ENCODE measurements at places on chromosomes 11 and 22.

DNA sequence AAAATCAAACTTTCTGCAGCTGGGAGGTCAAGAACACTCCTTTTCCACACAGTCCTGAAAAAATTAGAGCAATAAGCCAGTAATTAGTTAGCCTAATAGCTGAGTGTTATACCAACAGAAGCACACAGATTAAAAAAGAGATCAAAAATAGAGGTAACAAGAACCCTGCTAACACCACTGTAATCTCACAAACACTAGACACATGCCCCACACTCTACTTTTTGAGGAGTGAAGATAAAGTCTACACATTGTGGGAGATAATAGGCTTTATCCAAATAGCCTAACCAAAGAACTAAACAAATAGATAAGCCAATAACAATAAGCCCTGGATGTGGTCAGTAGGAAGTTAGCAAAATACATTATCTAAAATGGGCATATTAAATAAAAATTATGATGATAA, 372.7 kb upstream of the ANO5 start:
- DNase-seq = no peak

DNA sequence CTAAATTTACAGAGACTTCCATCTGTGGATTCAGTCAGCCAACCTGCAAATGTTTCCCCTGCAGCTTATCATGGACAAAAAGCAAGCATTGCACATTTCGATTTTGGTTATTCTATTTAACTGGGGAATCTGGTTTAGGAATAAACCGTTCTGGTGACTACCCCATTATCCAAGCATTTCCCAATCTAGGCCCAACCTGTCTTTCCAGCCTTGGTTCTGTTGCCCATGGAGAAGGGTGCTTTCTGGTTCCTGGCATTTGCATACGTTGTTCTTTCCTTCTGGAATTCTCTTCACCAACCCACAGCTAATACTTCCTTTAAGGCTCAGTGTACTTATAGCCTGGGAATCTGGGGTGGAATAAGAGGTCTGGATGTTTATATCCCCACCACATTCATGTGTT, 1.4 kb upstream of the TMEM123 start:
- no peak for DNase-seq

DNA sequence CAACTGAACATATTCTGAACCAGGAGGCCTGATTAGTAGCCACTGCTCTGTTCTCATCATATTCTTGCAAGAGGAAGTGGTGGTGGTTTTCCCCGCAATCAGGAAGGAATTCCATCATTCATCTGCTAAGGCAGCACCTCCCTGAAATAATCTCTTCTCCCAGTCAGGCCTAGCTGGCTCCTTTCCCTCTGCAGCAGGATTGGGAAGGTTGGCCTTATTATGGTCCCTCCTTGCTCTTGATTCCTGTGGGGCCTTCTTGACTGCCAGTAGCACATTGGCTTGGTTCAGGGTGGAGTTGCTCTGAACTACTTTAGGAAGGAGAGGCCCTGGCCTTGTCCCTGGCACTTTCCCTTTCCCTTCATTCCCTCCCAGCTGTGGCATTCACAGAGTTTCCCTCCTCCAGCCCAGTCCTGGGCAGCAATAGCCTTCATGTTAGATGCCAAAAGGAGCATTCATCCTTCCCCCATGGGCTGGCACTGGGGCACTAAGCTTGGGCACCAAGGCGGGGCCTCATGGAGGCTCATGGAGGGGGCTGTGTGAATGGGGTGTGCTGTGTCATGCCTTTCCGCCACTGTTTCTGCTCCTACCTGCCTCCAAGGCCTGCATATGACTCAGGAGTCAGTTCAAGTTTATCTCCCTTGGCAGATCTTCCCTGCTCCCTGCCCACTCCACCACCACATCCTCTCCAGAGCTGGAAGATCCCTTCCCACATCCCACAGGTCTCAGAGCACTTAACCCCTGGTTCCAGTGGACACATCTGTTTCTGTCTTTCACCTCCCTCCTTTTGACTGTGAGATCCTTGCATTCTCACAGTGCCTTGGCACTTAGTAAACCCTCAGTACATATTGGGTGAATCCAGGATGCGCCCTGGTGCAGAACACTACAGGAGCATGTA, 27.6 kb upstream of the CD44 start:
- no peak for DNase-seq

DNA sequence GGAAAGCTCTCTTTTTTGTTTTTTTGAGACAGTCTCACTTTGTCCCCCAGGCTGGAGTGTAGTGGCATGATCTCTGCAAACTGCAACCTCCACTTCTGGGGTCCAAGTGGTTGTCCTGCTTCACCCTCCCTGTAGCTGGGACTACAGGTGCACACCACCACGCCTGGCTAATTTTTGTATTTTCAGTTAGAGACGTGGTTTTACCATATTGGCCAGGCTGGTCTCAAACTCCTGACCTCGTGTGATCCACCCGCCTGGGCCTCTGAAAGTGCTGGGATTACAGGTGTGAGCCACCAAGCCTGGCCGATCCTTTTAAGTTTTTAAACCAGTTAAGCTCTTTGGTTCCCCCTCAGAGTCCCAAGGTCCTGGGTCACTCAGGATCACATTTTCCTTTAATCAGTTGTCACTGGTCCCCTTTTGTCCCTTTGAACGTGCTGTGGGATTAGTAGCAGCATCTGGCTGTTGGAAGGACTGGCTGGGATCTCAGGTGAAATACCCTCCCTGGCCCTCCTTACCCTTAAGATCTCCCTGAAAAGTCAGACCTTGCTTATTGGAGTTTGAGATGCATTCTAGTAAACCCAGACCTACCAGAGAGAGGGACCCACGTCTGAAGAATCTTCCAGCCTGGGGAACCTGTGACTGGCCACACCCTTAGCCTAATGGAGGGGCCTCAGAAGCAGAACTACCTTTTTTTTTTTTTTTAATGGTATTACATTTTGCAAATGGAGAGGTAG, 8.1 kb downstream of the MALAT1 start:
- DNase-seq = no peak

DNA sequence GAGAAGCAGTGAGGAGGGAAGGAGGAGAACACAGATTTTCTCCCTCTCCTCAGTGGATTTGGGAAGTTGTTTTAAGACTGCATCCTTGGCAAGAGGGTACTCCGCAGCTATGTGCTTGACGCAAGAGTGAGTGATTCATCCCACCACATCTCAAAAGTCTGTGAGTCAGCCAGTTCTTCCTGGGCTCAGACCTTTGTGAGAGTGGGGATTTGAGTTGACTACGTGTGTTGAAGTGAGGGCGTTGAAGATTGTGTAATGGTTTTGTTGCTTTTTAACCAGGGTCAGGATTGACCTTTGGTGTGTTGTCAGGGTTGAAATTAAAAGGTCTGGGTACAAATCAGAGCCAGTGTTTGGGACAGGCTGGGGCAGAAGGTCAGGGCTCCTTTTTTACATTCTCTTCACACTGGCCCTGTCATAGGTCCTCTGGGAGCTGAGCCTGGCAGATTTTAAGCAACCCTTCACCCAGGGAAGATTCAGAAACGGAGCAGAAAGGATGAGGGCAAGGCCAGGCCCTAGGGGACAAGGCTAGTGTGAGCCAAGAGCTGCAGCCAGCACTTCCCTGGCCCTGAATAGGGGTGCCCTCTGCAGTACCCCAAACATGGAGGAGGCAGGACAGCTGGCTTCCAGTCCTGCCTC, 4.2 kb upstream of the C11orf86 start:
- no peak for DNase-seq

DNA sequence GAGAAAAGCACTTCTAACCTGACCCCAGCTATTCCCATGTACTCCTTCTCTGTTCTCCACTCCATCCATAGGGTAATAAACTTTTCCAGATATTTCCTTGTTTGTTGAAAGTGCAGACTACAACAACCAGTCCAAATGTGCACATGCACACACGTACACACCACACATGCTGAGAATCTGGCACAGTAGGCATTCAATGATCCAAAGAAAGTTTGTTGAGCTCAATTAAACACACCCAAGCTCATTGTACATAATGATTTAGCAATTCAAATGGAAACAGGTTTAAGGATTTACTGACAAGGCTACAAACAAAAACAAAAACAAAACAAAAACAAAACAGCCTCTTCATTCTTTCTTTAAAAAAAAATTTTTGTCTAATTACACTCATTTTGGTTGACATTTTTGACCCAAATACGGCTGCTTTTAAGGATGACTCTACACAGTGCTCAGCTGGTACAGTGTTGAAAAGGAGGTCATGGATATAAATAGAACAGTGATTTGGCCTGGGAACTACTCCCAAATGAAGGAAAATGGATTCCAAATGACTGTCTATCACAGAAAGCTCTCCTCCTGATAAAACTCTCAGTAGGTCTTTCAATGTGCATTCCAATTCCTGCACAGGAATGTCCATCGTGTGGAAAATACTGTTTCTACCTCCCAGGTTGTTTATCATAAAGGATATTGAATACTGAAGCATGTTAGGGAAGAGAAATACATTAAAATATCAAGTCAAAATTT, 232.2 kb downstream of the GUCY1A2 start:
- no peak for DNase-seq

DNA sequence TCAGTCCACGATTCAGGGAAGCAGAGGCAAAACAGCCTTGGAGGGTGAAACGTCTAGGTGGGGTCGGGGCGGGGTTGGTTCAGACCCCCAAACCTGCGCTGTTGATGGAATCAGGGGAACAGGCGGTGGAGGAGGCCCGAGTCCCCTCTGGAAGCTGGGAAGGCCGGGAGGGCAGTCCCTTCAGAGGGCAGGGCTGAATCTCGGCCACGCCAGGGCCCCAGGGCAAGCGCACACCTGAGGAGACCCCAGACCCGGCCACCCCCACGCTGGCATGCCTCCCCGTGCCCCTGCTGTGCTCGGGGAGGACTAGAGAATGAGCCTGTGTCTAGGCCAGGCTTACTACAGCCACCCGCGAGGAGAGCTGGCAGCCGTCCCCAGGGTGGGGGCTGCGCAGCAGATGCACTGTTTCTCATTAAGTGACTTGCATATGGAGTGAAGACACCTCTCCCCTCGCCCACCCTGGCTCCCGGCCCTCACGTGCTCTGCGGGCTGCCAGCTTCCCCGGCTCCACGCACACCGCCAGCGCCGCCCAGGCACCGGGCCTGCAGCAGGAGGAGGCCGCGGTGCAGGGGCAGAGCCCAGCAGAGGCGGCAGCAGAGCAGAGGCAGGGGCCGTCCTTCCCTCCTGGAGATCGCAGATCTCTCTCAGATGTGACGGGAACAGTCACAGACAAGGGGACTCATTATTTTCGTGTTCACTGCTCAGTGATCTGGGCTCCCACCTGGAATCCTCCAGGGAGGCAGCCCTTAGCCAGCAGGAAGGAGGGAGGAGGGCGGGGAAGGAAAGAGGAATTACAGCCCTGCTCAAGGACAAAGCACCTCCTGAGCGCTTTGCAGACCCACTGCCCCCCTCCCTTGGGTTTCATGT, 47.1 kb upstream of the OPCML start:
- DNase-seq = no peak

DNA sequence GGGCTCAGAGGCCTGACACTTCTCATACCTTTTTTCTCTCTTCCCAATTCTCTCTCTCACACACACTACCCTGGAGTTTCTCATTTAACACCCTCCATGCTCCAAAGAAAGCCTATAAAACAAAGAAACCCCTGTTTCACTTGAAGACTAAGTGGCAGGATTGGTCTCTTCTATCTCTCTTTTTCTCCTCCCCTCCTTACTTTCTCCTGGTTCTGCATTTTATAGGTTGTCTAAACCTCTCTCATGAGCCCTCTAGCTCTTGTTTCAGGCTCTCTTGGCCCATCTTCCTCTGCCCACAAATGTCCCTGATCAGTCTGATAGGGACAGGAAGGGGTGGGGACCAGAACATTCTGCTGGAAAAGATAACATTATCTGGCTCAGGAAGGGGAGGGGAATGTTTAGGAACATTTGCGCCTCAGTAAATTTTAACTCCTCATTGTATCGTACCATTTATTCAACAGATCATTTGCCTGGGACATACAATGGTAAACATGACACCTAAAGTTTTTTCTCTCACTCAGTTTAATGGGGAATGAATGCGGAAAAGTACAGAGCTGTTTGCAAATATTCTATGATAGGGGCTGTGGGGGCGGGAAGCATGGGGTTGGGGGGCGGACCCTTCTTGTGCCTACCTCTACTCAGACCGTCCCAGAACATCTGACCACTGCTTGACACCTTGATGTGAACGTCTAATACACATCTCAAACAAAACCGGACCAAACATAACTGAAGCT, 10.8 kb downstream of the CRYBA4 start:
- no peak for DNase-seq

DNA sequence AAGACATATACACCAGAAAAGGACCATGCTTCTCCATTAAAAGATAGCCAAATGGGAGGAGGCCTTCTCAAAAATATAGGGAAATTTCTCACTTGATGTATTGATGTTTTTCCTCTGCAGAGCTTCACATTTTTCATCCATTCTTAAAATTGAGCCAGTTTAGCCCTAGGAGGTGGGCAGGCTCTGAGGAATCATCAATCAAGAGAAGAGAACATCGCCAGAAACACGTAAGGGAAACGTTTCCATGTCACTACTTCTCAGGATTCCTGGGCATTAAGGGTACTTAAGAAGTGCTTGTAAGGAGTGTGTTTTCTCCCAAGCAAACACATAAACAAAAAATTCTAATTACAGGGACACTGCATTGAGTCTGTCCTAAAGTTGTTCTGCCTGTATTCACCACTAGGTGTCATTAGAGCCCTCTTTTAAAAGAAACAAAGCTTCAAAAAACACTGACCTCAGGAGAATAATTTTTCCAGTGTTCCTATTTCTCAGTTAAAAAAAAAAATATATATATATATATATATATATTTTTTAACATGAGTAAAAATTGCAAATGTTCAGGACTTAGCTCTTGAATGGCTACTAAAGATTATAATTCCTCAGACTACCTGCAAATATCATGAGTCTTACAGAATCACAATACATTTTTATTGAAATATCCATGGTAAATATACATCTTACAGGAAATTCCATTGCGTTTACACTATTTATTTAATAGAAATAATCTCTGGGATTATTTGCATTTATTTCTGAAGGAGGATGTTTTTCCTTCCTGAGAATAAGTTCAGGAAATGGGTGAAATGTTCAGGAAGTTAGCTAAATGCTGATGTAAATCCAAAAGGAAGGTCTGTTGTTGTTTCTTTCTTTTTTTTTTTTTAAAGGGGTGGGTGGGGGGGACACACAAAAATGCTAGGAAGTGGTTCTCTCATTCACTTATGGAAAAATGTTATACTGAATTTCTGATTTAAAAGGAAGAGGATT, 16.0 kb downstream of the FZD4 start:
- DNase-seq = peak; percentile 36

- DNase-seq = no peak
Measured at GRCh38 chr11:82557274-82557673, 176.4 kb downstream of the FAM181B start.

DNA sequence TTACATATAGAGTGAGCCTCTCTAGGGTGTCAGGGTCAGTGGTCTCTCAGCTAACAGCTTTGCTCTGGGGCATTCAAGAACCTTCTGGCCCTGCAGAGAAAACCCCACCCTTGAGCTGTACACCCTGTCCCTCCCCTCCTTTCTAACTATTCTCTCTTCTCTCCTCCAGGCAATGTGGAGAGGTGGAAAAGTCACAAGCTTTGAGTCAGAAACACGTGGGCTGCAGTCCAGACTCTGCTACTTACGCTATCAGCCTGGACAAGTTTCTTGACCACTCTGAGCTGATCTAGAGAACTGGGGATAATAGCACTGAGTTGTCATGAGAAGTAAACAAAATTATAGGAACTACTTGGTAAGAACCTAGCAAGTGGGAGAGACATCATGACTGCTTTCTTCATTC, 10.7 kb upstream of the FAM83F start:
- DNase-seq = no peak
